ENCODE measurements at places on chromosomes 12 and 14.

DNA sequence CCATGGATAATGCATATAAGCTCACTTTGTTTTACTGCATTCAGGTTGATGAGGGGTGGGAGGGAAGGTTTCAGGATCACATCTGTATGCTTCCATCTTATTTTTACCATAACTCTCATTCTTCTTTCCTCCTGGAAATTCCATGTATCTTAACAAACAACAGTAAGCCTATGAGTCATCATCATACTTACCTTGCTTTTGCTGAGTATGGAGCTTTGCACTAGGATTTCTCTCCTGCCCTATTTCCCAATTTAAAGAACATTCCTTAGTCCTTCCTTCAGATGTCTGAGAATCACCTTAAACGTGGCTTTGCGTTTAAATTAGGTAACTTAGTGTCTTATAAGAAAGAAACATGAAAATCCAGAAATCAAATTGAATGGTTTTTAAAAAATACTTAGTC is 1.6 kb upstream of the CLEC14A start:
- no peak for DNase-seq

- DNase-seq: no peak
Measured at GRCh38 chr12:121866331-121866730, 7.7 kb upstream of the HPD start.

GRCh38 chr12:104938371-104938770 is 19.7 kb downstream of the SLC41A2 start:
- DNase-seq: no peak

DNA sequence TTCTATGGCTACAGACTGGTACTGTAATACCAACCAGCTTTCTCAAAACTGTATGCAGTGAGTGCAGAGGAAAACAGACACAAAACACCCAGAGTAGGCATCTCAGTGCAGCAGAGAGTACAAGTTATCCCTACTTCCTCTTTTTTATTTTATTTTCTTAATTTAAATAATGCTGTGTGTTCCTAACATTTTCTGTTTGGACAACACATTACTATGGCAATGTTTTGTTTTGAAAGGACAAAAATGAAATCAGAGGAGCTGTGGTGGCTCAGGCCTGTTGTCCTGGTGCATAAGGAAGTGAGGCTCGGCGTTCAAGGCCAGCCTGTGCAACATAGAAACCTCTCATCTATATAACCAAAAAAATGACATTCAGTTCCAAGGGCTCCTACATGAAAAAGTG is 33.7 kb upstream of the SELPLG start:
- no peak for DNase-seq

- peak; percentile 51 for DNase-seq
Measured at GRCh38 chr14:104158827-104159798, 20.7 kb downstream of the KIF26A start.

DNA sequence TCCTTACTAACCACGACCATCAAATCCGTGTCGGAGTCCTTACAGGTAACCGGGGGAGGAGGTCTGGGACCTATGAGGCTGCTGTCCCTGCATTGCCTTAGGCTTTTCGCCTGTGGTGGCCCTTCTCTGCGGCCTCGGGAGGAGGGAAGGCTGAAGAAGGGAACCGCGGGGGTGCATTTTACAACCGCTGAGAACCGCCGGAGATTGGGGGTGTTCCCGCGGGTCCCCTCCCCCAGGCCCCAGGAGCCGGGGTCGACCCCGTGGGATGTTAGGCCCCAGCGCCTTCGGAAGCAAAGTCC is 549 bp downstream of the GPHN start:
- DNase-seq: no peak

DNA sequence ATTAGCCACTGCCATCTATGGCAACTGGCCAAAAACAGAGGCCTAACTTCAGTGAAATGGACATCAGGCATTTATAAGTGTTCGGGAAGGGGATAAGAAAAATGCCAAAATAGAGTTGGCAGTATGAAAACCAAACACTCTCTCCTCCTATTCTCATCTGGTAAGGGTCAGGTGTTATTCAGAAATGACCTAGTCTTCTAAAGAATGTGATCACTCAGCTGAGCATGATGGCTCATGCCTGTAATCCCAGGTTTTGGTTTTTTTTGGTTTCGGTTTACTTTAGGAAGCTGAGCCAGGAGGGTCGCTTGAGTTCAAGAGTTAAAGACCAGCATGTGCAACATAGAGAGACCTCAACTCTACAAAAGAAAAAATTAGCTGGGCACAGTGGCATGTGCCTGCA is 170.3 kb downstream of the GRIN2B start:
- DNase-seq: no peak

DNA sequence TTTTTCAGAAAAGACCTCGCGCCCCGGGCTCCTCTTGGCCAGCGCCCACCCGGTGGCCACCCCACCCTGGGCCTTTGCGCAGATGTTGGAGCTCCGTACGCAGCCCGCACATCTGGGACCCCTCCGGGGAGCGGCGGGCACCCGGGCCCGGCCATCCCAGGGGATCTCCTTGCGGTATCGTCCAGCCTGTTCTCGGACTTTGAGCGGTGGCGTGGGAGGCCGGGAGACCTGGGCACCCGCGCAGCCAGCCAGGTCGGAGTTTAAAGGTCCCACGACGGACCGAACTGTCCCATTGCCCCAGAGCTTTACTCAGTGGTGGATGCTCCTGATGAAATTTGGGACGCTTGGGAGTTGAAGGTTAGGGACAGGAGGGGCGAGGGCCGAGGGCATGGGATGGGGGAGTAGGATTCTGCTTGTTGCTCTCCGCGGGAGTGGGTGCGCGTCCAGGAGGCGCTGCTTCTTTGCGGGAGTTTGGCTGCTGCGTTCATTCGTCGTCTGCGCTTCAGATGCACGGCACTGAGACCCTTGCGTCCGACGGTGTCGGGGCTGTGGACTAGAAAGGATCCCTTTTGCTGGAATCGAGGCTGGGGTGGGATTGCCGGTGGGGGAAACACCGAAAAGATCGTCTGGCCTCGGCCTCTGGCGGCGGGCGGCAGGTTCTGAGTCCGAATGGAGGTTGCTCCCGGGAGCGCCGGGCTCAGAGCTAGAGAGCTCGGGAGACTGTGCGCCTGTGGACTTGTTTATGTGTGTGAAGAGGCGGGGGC is 1.4 kb downstream of the NTF3 start:
- DNase-seq: no peak

DNA sequence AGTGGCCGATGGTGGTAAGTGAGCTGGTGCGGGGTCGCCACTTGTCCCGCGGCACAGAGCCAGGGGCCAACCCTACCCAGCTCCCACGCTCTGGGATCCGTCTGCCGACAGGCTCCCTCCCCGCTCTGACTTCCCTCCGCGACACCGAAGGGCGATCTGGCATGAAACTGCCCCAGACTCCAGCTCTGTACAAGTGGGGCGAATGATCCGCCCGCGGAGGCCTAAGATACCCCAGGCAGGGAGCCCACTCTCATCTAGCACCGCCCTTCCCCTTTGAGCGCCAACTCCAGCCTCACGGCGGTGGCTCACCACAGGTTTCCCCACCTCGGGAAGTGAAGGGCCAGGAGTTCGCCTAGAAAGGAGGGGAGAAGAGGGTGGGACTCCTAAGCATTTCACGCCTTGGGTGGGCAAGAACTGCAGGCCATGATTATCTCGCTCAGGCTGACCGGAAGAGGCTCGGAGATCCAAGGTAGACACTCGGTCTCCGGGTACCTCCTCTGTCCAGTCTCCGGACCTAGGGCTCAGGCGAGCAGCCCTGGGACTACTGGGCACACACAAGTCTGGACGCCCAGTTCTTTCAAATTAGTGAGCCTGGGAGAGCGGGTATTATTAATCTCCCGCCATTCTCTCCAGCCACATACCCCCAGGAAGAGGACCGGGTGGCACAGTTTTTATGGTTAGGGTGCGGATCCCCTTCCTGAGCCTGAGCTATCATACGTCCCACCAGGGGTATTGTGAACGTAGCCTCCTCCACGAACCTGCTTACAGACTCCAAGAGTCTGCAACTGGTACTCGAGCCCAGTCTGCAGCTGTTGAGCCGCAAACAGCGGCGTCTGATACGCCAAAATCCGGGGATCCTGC is 849 bp downstream of the WNT1 start:
- DNase-seq: no peak

GRCh38 chr14:22699801-22700564 is 55.8 kb upstream of the OR6J1 start:
- no peak for DNase-seq

- DNase-seq: no peak
Measured at GRCh38 chr14:25034803-25035681, 14.9 kb downstream of the STXBP6 start.

All from hypothalamus (tissue), 51 donors.